ENCODE measurements at places on chromosomes 1 and 21.

DNA sequence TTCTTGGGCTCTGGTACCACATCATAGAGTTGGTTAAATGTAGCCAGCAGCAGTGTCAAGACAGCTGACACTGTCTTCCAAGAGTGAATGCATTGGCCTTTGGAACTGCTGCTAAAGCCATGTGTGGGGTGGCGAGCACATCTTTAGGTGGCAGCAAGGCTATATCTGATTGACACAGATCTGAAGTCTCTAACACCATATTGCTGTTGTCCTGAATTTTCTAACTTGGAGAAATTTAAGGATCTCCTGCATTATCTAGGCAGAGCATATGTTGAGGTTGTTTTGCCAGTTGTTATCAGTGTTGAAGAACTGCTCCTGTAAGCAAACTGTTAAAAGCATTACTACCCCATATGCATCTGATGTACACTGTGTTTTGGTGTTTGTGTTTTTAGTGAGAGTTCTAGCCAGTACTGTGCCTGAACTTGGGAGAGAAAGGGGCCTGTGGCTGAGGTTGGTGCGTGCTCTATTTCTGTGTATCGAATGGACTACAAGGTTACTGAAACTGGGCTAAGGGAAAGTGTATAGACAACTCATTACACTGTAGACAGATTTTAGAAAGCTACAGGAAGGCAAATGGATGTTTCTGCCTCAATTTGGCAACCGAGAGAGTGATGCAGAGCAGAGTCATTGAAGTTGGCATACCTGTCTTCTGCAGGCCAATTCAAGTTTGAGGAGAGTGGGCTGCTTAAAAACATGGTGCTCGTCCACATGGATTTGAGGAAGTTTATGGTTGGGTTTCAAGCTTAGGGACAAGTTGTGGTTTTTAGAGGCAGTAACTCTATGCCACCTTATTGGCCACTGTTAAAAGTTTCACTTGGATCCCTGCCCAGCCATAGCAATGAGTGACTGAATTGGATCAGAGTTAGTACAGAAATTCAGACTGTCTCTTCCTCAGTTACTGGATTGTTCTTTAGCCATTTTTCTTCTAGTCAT is 16.9 kb downstream of the DYRK3 start:
- no peak for DNase-seq

- no peak for DNase-seq
Measured at GRCh38 chr1:53390261-53390660, 62.4 kb upstream of the LRP8 start.

DNA sequence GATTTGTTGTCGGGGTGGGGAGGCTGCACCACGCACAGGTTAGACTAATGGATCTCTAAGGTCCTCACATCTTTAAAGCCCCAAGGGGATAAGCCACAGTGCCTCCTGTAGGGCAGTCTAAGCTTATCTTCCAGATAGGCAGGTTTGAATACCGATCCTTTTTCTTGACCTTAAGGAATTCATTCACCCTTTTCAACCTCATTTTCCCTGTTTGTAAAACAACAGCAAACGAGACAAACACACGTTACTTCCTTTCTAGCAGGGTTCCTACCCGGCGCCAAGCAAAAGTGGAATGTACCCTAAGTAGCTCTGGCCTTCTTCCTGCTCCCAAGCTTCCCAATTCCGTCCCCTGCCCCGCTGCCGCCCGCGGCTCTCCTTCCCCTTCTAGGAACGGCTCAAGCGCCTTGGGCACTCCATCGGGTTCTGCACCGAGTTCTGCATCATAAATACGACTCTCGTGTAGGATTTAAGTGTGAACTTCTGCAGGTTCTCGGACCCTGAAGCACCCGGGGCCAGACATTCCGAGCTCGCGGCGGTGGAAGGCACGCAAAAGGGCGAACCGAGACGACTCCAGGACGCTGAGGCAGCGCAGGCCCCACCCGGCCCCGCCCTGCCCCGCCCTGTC is 548 bp upstream of the CDC20 start:
- DNase-seq = peak; percentile 55

GRCh38 chr21:42160111-42160721 is 58.7 kb upstream of the ABCG1 start:
- DNase-seq = no peak

DNA sequence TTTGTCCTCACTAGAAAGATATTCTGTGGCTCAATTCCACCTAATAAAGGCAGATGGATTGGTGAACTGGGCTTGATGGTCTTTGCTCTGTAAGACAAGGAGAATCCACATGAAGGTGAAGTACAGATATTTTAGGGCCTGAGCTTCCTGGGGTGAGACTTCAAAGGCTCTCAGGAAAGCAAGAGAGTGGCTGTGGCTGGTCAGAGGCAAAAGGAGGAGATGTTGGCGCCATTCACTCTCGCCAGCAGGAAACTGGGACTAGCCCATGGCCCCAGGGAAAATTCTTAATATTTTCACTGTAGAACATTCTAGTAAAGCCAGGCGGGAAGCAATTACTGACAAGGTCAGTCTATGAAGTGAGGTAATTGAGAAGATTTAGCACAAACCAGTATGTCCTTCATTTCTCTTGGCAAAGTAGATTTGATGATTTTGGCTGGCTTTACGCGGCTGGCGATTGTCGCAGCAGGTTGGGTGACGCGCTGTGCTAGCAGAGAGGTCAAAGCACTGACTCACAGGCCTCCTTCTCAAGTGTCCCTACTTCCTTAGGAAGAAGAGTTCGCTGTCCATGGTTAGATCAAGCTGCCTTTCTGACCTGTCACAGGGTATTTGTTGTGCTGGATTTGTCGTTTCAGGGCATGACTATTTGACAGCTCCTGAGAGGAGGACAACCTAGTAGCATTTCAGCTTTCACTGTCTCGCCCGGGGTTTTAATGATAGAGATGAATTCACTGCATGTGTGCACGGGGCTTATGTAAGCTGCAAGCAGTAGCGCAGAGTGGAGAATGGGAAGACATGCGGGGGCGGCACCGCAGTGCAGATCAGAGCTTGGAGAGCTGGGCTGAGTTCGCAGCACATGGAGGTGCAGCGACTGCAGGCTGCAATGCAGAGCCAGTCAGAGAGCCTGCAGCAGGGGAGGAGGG is 32.7 kb downstream of the XCL1 start:
- DNase-seq = no peak

DNA sequence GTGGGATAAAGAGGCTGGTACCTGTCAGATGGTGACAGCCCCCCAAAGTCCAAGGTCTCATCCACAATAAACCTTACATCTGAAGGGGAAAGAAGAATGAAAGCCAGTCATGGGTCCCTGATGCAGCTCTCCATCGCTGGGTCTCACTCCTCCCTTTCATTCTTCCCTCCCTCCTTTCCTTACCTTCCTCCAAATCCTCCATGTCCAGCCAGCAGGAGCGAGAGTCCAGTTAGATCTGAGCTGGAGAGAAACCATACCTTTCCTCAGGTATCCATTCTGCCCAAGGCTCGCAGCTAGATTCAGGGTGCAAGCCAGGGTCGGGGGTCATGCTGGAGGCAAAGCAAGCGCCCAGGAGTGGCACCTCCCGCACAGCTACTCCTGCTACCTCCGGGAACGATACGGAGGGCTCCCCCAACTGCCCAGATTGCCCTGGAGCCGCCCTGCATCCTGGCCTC is 421 bp downstream of the PSRC1 start:
- no peak for DNase-seq

- no peak for DNase-seq
Measured at GRCh38 chr1:6827630-6828165, 42.4 kb downstream of the CAMTA1 start.

DNA sequence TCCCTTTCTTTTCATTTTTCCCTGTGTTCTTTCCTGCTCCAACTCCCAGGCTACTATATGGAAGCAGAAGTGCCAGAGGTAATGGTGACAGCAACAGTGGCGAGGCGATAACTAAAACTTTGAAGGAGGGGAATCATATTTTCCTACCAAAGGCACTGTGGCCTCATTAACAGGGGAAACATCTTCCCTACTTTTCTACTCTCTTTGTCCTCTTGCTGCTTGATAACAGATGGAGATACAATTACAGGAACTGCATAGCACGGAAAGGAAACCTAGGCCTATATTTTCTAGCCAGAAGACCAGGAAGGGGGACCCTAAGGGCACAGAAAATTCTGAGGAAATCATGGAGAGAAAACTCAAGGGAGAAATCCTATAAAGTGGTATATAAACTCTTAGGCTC is 42.3 kb downstream of the SASS6 start:
- no peak for DNase-seq

GRCh38 chr1:2865571-2866421 is 64.3 kb upstream of the TTC34 start:
- DNase-seq = no peak

- no peak for DNase-seq
Measured at GRCh38 chr1:116243333-116244054, 129.6 kb upstream of the ATP1A1 start.

DNA sequence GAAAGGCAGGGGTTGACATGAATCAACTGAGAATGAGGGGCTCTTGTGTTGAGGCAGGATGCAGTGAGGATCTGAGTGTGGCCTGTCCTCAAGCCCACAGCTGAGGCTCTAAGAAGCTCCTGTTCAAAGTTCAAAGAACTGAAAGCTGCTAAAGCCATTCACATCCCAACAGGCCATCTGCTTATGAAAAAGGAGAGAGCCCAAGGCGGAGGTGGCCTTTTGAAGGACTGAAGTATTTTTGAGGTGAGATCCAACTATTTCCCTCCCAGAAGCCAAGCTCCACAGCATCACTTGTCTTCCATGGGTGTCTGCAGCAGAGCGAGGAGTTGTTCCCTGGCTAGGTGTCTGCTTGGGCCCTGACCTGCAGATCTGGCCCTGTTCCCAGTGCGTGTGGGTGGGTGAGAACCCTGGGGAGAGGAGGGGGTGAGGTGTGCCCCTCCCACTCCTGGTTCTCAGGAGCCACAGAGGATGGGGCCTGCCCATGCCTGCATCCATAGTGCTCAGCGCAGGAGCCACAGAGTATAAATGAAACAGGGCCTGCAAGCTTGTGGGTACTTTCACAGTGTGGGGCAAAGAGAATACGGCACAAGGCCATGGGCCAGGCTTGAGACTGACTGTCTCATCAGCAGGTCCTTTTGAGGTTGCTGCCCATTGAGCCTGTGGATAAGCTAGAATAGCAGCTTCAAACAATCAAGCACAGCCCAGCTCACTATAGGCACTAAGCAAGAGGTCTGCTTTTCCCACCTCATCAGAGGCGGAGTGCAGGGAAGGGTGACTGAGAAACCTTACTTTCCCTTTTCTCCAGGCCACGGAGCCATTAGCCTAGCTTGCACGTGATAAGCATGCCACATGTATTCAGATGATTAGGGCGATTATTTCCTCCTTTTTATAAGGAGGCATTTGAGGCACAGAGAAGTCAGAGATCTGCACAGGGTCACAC is 15.7 kb downstream of the REG4 start:
- no peak for DNase-seq

- DNase-seq = no peak
Measured at GRCh38 chr1:166701603-166702100, 137.6 kb upstream of the POGK start.

DNA sequence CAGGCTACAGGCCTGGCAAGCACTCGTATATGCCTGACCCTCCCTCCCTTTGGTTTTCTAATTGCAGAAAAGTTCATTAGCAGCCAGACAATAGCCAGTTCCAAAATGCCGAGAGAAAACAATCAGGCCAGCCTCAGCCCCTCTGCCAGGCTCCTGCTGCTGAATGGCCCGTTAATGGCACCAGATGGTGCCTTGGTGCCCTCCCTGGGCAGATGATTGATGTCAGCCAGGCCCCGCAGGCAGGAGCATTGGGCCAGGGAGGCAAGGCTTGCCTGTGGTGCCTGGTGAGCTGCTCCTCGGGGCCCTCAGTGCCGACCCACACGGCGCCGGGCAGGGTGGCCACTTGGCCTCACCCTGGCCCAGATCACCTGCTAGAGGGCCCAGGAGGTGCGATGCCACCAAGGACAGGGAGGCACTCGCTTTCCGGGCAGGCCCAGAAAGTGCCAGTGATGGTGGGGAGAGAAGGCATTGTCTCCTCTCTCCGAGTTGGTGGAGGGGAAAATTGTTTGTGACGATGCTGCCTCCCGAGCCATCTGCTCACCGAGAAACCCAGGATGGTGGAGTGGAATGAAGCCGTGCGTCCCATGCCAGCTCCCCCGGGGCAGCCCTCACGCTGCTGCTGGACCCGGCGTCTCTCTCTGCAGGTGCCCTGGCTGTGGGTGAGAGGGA is 28.1 kb downstream of the QSOX1 start:
- no peak for DNase-seq

GRCh38 chr1:157302724-157303123 is 164.5 kb upstream of the ETV3 start:
- no peak for DNase-seq

DNA sequence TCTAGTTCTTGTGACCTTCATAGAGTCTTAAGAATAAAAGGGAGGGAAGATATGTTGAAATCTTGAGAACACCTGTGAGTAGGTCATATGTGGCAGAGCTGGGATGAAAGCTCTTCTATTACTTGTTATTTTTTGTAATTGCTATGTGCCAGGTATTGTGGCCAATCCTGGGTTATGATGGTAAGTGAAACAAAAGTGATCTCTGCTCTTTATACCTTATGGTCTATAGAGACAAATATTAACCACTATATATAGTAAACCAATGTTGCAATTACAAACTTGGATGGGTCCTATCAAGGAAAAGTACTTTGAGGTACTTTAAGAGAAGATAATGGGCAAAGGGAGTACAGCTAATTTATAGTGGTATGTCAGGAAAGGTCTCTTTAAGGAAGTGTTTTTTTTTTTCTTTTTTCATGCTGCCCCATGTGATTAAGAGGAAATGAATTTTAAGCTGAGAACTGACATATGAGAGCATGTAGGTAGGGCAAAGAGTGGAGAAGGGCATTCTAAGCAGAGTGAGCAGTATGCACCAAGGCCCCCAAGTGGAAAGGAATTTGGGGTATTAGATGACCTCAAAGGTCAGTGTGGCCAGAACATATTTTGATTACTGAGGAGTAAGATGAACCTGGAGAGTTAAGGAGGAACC is 43.3 kb downstream of the POU2F1 start:
- DNase-seq = no peak

DNA sequence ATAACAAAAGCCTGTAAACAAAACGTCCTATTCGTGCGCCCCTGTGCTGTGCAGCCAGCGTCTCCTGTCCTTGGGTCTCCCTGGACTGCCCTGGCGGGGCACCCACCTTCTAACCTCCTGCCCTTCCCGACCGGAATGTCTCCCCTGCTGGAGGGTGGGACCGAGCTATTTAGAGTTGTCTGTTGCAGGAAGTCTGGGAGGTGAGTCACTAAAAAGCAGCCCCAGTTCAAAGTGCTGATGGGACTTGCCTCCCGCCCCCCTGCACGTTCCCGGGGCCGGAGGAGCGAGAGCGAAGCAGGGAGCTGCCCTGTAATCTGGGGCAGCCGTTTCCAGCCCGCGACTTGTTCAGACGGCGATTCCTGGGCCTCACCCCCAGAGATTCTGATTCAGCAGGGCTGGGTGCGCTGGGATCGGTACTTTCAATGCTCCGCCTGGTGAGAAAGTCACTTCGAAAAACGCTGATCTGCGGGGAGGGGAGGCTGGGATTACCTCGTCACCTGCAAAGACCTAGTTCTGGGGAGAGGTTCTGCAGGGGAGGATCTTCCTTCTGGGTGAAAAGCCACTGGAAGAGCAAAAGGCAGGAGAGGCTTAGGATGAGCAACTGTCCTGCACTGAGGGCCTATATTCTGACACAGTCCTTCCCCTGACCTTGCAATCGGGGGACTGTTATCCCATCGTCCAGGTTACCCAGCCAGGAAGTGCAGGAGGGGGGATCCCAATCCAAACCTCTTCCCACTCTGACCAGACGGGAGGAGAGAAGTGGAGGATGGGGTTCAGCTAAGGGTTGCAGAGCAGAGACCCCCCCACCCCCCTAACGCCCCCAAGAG is 1.2 kb upstream of the DHRS3 start:
- DNase-seq = peak; percentile 82

Measured in Caco-2 (cell line).